ENCODE measurements at places on chromosomes 11 and 22.

GRCh38 chr11:66084821-66085475 is 14.9 kb downstream of the PACS1 start:
- no peak for DNase-seq

DNA sequence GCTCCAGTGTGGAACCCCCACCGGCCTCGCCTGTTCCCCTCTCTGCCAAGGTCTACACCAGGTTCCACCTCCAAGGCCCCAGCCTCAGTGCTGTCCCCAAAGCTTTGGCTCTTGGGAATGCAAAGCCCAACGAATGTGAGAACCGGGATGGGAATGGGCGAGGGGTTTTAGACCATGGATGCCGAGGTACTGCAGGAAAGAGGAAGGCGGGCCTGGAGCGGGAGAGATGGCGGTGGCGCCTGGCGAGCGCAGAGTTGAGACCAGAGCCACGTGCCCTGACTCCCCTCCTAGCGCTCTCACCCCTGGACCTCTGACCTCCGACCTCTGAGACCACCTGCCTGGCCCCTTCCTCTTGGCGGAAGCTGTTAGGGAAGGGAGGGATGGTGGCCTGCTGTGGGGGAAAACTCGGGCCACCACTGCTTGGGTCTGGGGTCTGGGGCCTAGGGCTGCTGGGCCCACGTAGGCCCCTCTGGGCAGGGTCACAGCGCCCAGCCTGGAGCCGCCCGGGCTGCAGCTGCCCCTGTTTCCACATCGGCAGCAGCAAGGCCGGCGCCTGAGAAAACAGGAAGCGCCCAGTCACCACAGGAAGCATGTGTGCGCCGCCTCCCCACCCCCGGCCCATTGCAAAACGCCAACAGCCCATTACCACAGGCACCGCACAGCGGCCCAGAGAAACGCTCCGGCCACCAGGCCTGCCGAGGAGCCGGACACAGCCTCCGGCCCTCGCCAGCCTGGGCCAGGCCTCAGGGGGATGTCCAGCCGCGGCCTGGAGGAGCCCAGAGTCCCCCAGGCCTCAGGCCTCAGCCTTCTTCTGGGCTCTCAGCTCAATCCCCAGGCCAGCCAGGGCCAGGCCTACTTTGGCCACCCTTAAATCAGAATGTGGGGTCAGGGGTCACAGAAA is 13.8 kb upstream of the SLC39A13 start:
- peak; percentile 91 for DNase-seq

GRCh38 chr22:35854334-35854733 is 136.7 kb downstream of the APOL5 start:
- DNase-seq: no peak

DNA sequence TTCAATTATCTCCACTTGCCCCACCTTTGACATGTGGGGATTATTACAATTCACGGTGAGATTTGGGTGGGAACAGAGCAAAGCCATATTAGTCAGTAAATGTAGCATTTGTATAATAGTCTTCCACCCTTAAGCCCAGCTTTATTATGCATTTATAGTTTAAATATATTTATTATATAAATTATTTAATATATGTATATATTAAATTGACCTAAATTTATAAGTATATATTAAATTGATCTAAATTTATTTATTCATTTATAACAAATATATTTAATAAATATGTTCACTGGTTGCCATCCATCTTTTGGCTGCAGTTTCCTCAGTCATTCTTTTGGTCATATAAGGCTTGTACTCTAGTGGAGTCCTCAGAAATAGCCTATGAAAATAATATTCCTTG is 23.6 kb upstream of the CHORDC1 start:
- DNase-seq: no peak

- no peak for DNase-seq
Measured at GRCh38 chr22:35727436-35727835, 9.8 kb downstream of the APOL5 start.
